NCI-H524 (cell line): ENCODE measurements at places on chromosomes 4 and X.

DNA sequence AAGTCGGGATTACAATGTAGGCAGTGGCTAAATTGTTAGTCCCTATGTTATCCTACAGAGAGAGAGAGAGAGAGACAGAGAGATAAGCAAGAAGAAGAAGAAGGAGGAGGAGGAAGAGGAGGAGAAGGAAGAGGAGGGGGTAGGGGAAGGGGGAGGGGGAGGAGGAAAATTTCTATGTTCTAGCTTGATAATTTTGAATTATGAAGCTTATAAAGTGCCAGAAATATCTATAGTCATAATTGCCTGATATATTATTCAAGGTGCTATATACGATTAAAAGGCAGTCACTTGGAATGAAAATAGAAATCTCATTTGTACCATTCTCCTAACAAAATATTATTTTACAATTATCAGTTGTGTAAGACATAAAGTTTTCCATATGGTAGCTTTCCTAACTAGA, 122.4 kb upstream of the PRR32 start:
- no peak for DNase-seq

GRCh38 chr4:40648131-40648530, 18.5 kb upstream of the RBM47 start:
- peak; percentile 41 for DNase-seq

DNA sequence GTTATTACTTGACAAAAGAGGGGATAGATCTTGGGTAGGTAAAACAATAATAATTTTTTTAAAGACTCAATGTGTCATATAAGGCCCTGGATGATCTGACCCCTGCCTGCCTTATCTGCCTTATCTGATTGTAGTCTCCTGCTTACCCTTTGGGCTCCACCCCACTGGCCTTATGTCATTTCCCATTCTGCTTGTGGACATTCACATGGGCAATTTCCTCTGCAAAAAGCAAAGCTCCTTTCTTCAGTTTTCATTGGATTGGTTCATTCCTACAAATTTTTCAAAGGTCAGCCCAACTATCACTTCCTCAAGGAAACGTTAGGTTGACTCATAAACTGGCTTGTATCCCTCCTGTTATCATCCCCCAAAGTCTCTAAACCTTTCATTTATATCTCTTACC, 15.7 kb upstream of the TET2 start:
- DNase-seq = no peak

- no peak for DNase-seq
Measured at GRCh38 chrX:136421338-136421737, 66.4 kb upstream of the BRS3 start.

DNA sequence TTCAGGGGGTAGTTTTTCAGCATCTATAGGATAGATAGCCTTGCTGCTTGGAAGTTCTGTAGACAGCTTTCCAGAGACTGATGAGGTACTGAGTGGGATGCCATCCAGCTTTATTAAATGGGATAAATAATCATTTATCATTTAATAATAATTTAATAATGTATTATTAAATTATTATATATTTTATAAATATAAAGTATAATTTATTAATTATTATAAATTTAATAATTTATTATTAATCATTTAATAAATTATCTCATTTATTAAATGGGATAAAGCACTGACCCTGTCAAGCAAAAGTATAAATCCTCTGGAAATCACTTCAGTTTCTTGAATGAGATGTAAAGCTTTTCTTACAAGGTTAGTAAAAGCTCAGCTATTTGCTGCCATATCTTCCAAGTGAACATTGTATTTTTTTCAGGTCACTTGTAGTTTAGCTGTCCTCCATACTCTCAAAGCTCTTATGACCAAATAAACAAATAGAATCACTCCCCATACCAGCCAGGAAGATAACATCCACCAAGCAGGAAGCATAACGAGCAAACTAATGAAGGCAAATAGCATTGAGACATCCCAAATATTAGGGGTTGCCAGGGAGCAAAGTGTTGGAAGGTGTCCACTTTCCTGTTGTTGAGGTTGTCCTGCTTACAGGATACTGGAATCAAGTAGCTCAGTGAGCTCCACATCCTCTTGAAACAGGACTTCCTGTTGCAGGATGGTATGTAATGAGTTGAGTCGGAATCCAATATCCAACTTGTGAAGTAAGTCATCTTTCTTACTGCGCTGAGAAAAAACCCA, 88.9 kb downstream of the ZNF674 start:
- DNase-seq = no peak

- no peak for DNase-seq
Measured at GRCh38 chrX:150753357-150753756, 60.2 kb downstream of the MTMR1 start.

DNA sequence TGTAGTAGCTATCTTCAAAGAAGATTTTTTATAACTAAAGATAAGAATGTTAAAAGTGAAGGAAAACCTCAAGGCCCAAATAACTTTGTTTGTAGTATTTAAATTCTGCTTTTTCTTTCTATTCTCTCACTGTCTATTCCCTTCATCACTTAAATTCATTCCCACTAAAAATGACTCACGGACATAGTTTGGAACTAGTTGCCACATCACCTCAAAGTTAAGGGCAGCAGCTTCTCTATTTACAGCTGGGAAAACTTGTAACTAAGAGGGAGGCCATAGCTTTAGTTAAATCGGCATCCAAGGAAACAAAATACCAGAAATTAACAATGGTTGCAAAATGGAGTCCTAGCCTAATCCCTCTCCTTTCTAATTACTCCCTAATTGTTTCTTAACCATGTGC, 325.4 kb upstream of the MAGEB2 start:
- DNase-seq = no peak

DNA sequence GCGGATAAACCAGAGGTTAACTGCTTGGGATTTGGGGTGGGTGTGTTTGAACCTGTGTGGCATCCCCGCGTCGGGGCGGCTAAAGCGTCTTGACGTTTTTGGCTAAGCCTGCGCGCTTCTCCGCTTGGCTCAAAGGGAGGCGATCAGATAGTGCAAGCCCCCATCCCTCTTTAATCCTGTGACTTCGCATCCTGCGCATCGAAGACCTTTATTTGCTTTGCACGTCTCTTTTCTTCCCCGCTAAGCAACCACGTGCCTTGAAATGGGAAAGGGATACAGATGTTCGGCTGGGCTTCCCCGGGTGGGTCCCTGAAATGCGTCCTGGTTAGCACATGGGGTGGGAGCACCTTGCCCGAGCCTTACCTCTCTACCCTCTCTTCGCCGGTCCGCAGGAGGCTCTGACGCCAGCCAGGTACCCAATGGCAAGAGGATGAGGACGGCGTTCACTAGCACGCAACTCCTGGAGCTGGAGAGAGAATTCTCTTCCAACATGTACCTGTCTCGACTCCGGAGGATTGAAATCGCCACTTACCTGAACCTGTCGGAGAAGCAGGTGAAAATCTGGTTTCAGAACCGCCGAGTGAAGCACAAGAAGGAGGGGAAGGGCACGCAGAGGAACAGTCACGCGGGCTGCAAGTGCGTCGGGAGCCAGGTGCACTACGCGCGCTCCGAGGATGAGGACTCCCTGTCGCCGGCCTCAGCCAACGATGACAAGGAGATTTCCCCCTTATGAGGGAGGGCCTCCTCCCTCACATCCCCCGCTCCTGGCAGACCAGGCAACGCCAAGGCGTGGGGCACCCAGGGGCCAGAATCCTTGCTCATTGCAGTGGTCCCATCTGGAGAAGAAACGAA, 1.5 kb downstream of the GSX2 start:
- peak; percentile 29 for DNase-seq

DNA sequence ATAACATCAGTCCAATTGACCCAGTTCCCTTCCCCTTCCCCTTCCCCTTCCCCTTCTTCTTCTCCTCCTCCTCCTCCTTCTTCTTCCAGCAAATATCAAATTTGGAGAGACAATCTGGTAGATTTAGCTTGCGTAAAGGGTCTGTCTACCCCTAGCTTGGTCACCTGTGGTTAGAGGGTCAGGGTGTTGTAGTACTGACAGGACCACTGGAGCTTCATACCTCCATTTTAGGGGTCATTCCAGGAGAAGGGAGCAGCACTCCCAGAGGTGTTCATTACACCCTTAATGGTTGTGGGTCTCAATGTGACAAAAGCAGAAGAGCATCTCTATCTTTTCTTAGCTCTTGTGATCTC, 3.7 kb upstream of the FGB start:
- no peak for DNase-seq

DNA sequence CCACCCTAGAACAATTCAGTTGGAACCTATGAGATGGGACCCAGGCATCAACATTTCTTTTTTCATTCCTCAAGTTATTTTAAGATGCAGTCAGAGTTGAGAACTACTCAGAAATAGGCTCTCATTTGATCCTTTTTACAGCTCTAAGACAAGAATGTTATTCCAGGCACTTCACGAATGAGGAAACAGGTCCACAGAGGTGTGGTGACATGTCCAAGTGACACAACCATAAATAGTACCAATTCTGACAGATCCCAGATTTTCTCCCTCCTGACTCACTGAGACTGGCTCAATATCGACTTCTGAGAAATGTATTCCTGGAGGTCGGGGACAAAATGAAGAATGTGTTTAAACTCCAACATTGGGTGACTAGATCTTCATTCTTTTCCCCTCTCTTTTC, 11.1 kb downstream of the TCEANC start:
- no peak for DNase-seq

DNA sequence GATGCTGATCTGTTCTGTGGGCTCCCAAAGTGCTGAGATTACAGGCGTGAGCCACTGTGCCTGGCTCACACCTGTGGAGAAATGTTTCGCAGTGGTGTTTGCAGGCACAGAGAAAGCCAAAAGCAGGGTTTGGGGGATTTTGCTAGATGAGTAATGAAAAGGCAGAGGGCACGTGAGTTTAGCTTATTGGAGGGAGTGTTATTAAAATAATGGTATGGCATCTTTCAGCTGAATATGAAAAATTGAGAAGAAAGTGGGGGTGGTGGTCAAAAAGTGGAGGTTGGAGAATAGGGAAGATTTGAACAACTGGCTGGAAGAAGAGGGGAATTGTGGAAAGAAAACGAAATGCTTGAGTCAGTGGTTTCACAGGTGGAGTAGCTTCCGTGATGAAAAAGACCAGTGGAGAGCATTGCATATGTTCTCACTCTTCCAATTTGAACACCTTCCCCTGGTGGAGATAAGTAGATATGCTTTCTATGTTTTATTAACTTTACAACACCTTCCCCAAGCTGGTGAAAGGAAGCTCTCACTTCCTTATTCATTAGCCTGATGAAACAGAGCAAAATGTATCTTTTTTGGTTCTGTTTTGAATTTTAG, 1.1 kb upstream of the CHST7 start:
- DNase-seq = no peak

DNA sequence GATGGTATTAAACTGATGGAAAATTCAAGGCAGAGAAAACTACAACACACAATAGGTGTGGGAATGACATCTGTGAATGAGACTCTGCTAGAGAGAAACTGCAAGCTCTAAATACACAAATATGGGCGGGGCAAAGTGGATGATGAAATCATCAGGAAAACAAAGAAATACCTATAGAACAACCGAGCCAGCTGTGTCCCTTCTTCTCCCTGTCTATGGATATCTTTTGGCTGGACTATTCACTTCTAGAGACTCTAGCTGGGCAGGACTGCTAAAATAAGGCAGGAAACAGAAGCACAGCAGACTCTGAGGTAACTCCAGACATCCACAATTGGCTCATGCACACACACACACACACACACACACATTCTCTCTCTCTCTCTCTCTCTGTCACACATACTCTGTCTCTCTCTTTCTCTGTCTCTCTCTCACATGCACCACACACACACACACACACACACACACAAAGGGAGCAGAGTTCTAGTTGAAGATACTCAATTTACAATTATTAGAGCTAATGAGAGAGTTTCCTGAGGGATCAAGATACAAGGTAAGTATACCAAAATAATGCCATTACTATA, 27.2 kb upstream of the EDNRA start:
- no peak for DNase-seq

- no peak for DNase-seq
Measured at GRCh38 chr4:182938205-182938645, 21.0 kb upstream of the DCTD start.

- DNase-seq = no peak
Measured at GRCh38 chr4:42954963-42955669, 62.6 kb downstream of the GRXCR1 start.

GRCh38 chr4:26201120-26201519, 119.7 kb upstream of the RBPJ start:
- no peak for DNase-seq

DNA sequence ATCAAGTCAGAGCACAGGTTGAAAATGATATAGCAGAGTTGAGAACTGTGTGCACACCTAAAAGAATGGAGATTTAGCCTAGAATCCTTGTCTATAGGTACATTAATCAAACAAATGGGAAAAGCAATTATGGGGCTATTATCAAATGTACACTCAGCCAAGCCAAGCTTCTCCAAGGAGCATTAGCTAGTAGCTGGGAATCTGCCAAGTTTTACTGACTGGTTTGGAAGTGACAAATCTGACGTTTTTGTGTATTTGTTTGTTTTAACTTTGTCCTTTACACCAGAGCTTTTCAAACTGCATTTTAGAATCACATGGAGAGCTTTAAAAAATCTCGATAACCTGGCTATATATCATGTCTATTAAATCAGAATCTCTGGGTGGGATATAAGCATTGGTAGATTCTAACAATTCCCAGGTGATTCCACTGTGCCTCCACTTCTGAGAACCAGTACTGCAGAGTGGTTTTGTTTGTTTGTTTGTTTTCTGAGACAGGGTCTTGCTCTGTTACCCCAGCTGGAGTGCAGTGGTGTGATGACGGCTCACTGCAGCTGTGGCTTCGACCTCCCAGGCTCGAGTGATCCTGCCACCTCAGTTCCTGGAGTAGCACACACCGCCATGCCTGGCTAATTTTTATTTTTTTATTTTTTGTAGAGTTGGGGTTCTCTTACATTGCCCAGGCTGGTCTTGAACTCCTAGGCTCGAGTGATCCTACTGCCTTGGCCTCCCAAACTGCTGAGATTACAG, 279.8 kb downstream of the UNC5C start:
- no peak for DNase-seq

GRCh38 chrX:109172091-109172602, 309.7 kb downstream of the GUCY2F start:
- DNase-seq = no peak

DNA sequence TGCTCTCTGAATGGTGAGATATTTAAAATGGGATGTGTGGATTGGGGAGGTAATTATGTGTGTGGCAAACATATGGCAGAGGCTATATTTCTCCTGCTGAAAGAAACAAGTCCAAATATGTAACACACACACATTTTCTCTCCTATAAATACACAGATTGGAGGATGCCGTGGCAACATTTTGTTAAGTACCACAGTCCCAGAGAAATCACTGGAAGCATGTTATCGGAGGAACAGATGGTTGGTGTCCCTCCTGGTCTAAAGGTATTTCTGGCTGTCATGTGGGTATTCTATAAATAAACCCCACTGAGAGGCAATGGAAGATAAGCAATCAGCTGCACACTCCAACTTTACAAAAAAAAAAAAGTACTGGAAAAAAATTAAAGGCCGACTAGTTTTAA, 528.3 kb upstream of the BOD1L1 start:
- peak; percentile 32 for DNase-seq

DNA sequence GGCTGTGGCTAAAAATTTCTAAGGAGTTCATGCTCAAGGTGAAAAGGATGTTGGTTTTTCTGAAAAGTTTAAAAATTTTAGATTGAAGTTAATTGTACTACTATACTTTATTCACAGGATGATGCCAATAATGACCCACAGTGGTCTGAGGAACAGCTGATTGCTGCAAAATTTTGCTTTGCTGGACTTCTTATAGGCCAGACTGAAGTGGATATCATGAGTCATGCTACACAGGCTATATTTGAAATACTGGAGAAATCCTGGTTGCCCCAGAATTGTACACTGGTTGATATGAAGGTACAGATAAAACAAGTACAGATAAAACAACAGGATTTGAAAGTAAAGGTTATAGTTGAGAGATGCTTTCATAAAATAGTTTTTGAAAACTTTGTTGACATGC, 12.2 kb downstream of the PAICS start:
- DNase-seq = no peak
